ENCODE measurements at places on chromosomes 12 and 14.
A peak's percentile ranks its signal among the peaks of the same experiment; 100 is the strongest.

DNA sequence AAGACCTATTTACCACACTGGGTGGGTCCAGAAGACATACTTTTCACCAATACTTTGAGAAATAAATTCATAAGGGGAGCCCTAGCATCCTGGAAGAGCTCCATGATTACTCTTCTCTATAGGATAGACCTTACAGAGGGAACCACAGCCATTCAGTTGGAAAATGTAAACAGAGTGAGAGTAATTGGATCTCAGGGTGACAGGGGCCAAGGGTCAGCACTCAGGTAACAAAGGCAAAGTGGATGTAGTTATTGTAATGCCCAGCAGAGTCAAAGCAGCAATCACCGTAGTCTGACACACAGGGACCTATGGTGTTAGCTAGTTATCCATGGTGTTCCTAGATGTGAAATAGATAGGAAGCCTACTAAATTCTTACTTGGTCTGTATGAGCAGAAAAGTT lies 10.8 kb upstream of the GTF2A1 start:
- no peak for DNase-seq

DNA sequence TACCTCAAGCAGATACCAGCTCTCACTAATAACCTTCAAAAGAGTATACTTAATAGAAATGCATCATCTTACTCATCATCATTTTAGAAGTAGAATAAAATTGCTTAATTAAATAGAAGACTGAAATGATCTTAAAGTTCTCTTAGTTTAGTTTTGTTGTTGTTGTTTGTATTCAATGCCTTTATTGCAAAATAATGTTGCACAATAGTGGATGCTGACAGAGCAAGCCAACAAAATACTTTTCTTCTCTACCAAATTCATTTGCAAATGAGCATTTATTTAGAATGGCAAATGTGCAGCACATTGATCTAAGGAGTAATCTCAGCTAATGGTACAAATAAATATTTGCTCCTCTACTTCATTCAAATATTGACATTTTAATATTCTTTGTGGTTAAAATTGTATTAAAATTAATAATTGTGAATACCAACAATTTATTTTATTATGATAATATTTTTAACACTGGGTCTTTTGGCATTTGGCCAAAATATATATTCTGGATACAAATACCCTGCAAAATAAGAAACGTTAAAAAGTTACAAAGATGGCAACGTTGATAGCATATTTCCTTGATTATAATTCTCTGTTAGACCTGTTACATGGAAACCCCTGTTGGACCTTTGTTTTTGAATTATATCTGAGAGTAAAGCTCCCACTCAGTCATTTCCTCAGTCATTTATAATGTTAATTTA lies 496.1 kb downstream of the RERGL start:
- no peak for DNase-seq

DNA sequence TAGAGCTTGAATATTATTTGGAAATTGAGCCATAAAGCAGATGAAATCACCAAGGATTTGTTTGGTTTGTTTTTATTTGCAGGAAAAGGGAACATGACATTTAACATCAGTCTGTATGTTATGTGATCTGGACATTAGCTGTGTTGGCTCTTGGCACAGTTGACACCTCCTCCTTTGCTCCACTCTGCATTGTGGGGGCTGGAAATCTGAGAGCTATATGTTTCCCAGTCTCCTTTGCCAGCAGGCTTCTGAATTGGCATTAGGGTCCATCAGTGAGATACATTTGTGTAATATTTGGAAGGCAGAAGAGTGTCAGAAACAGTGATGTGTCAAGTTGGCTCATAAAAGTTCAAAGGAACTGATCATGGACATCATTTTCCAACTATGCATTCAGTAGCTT lies 322.1 kb upstream of the ATP2B1 start:
- no peak for DNase-seq

DNA sequence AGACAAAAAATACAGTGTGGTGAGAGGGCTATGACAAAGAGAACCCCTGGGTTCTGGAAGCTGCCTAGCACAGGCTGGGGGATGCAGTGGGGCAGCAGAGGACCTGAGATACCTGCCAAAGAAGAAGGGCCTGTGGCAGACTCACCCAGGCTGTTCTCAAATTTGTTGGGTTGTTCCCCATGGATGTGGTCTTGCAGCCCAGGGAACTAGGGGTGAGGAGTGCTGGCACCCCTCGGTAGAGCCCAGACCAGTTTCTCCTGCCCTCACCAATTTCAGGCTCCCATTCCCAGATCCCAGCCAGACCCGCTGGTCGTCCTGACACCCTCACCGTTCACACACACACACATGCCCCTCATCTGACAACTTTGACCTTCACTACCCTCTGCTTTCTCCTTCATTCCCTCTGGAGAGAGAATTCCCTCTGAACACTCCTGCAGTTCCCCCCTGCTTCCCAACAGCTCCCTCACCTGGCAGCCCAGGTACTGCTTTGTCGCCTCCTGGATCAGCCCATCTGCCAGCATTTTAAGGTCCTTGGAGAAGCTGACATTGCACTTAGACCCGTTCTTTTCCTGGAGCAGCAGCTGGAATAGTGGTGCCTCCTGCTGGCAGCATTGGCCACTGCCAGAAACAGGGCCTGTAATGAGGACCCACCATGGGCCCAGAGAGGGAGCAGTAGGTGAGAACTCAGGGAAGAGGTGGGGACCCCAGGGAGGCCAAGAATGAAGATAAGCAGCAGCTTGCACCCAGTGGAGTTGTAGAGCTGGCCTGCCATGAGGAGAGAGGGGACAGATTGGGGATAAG lies 5.9 kb upstream of the GDF11 start:
- DNase-seq = no peak

DNA sequence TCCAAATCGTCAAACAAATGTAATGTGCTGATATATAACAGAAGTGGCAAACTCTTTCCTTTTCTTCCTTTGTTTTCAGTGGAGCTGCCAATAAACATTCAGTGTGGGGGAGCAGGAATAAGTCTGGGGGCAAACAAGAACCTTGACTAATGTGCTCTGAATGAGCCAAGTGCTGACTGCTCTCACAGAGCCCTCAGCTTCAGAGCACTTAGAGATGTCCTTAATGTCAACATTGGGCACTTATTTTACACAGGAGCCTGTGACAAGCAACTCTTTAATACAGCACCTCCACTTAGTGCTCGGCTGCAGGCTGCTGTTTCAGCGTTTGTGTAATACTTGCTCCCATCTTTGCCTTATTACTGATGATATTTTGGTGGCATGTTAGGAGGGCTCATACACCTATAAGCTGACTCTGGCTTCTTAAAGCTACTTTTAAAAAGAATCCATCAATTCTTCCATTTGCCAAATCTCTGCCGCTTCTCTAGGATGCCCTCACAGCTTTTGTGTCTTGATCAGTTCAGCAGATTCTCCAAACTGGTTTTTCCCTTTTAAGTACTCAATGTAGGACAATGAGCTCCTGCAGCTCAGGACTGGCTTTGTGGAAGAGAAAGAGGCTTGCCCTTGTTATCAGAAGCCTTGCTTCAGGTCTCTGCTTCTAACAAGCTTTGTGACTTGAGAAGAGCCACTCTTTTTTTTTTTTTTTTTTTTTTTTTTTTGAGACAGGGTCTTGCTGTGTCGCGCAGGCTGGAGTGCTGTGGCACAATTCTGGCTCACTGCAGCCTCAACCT lies 206.6 kb downstream of the MON2 start:
- no peak for DNase-seq

GRCh38 chr14:53757732-53758131 lies 198.9 kb downstream of the BMP4 start:
- no peak for DNase-seq

GRCh38 chr12:95335948-95336347 lies 118.3 kb downstream of the VEZT start:
- DNase-seq = no peak

- no peak for DNase-seq
Observed at GRCh38 chr12:2570562-2570961, 224.2 kb upstream of the FKBP4 start.

DNA sequence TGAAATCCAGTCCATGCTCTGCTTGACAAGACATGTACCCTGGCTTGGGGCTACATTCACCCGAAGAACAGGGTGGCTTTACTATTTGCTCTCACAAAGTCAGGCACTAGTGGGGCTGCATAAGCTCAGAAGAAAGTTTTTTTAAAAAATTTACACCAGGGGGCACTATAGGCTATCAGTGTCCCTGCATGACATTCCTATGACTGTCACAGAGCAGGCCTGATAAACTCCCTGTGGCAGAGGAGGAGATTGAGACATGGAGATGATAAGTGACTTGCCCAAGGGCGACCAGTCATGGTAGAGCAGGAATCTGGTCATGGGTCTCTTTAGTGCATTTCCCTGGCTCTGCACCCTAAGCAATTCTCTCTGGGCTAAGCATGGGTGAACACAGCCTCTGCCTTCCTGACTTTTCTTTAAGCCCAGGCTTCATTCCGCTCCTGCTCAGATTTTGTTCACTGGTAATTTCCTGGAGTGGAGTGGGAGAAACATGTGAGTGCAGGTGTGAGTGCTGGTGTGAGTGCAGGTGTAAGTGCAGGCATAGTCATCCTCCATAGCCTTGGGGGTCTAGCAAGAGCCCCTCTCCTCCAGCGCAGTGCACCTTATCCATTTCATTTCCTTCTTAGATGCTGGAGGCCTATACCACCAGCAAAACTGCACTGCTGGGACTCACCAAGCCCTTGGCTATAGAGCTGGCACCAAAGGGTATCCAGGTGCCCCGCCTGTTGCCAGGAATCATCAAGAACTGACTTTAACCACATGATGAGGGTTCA lies 91.6 kb downstream of the DHRS2 start:
- peak; percentile 5 for DNase-seq

GRCh38 chr12:82971584-82971983 lies 284.9 kb downstream of the TMTC2 start:
- no peak for DNase-seq

DNA sequence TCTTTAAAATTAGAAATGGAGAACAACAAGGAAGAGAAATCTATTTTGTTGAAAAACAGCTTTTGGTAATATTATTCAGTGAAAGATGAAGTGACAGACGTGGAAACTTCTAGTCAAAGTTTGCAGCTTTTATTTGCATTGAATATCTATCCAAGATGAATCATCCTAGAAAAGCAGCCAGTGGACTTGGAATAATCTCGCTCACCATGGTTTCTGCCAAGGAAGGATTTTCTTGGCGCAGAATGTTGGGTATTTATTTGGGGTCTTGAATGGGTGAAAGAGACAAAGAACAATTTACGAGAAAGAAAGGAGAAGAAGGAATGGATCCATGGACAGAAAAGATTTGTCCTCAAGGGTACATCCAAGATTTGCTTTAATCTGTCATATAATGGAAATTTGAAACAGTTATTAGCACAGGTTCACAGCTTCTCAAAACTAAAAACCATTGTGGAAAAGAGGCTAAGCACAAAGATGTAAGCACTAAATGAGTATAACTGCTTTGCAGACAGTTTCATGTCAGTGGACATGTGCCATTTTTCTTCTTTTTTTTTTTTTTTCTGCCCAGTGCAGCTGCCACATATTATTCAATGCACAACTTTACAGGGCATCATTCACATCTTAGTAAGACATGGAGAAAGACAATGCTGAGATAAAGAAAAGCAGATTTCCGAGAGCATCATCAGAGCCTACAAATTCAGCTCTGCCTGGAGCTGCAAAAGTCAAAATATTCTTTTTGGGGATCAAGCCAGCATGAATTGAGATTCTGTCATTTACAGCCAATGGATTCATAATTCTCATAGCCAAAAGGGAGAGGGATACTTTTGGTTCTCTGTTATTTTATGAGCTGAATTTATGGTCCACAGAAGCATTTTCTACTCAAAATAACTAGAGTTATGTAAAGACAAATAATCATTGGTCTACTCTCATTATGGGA lies 333.7 kb downstream of the DAD1 start:
- DNase-seq = no peak

- no peak for DNase-seq
Observed at GRCh38 chr12:83199069-83199468, 512.4 kb downstream of the TMTC2 start.

DNA sequence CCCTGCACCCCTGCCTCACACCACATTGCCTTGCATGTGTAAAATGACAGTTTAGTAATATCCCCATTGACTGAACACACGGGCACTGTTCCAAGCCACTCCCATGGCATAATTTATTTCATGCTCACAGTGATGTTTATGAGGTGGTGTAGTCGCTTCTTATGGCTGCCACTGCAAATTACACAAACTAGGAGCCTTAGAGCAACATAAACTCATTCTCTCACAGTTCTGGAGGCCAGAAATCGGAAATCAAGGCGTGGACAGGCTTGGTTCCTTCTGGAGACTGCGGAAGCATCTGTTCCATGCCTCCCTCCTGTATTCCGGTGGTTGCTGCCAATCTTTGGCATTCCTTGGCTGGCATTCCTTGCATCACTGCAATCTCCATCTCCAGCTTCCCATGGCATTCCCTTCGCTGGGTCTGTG lies 97.3 kb downstream of the RIN3 start:
- no peak for DNase-seq

DNA sequence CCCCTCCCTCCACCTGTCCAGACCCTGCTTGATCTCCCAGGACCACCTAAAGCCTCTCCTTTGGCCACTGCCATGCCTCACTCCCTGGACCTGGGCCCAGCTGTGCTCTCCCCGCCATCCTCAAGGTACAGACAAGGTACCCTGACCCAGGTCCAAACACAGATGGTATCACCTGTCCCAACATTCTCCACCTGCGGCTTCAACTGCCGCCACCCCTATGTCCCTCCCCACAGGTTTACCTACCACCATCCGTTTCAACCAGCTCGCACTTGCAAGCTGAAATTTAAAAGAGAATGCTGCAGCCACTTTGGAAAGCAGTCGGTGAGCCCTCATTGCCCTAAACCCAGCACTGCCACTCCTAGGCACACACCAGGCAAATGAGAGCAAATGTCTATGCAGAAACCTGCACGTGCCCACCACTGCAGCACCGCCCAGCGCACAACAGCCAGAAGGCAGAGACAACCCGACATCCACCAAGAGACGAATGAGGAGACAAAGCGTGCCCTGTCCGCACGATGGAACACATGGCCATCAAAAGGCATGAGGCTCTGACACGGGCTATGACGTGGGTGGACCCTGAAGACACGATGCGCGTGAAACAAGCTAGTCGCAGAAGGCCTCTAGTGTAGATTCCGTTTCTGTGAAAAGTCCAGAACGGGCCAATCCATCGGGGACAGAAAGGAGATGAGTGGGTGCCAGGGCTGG lies 71.0 kb downstream of the RFLNA start:
- no peak for DNase-seq

DNA sequence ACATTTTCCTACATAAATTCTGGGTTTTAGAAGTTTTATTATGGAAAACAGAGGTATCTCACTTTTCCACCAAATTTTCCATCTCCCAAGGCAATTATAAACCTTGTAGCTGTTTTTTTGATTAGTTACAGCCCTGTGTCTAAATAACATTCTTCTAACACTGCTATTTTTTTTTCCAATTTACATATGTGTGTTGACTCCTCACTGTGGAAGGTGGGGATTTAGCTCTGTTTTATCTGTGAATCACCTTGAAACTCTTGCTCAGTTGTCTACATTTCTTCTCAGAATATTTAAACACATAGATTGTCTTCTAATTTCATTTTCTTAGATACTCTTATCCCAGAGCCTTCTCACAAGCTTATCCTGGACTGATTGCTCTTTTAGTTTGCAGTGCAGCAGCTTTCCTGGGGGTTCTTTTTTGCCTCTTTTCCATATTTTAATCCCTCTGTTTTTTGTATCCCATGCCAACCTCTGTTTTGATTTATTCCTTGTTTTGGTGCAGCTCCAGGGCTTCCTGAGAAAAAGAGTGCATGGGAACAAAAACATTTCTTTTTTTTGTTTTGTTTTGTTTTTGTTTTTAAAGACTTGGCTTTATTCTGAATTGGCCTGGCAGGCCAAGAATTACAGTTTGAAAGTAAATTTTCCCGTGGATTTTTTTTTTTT lies 36.7 kb downstream of the TBC1D15 start:
- no peak for DNase-seq

GRCh38 chr12:114692186-114693058 lies 8.4 kb upstream of the TBX3 start:
- DNase-seq = no peak

GRCh38 chr12:122975790-122976647 lies 975 bp downstream of the OGFOD2 start:
- no peak for DNase-seq

Data from AG09309 (cell line).